Stimulated activated CD4-positive, alpha-beta T cell treated with anti-CD3 and anti-CD28 coated beads, TNF-alpha, amount 100 ng/mL, for 4 hours (primary cell): ENCODE measurements at places on chromosomes 12 and 14.

GRCh38 chr14:77355811-77356210, 21.1 kb downstream of the TMED8 start:
- no peak for DNase-seq

DNA sequence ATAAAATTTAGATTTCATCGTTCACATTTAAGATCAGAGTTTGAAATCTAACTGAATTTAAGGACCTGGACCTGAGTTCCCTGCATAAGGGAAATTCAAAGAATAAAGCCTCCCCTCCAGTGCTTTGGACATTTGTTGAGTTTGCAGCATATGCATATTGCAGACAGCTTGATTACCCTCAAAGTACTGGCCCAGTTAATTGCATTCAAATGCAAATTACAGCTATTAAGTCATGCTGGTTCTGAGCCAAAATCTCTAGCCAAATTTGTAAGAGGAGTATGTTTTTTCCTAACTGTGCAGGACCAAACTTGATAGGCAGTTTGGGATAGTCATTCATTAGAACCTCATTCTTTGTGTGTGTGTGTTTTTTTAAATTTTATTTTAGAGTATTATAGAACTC, 9.1 kb upstream of the KIF21A start:
- DNase-seq: no peak

DNA sequence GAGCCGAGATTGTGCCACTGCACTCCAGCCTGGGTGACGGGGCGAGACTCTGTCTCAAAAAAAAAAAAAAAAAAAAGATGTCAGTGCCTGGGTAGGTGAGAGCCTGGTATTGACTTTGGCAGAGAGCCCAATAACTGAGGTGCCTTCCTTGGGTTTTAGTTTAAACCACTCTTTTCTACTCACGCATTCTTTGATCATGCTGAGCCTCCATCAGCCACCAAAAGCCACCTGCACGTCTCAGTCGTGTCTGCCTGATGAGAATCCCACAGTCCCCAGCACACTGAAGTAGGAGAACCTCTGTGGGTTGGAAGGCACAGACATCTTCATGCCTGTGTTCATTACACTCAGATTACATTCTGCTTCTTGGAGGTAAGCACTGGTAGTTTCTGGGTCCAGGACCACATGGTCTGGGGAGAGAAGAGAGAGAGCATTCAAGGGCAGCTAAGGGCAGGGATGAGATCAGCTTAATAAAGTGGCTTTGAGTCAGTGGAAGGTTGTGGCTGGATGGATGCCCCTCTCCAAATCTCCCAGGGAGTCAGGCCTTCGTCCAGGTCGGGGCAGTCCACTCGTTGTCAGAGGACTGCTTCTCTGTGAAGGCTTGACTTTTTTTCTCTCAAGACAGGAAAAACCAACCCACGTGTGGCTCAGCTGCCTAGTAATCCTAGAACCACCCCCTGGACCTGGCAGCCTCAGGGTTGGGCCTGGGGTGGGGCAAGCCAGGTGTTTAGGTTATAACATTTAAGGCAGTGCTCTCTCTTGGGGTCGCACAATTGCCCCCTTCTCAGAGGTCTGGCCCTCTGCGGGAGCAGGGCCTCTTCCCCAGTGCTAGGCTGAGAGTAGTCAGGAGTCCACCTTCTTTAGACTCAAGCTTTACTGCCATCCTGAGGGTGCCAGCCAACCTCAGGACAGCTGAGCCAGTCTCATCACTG, 32.6 kb upstream of the MAX start:
- no peak for DNase-seq

DNA sequence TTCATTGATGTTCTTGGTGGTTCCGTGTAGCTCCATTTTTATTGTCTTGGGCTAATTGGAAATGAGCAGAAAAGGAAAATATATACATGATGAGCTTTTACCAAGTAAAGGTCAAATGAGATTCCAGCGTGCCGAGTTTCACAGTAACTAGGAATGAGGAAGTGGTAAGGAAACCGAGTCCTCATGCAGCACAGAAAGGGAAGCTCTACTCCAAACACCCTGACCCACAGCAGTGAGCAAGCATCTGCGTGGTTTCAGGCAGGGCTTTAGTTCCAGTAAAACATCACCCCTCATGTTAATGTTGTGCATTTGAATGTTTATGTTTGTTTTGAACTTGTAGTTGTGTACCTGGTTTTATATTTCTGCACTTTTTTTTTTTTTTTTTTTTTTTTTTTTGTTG, 208.0 kb downstream of the SLC41A2 start:
- DNase-seq: no peak

DNA sequence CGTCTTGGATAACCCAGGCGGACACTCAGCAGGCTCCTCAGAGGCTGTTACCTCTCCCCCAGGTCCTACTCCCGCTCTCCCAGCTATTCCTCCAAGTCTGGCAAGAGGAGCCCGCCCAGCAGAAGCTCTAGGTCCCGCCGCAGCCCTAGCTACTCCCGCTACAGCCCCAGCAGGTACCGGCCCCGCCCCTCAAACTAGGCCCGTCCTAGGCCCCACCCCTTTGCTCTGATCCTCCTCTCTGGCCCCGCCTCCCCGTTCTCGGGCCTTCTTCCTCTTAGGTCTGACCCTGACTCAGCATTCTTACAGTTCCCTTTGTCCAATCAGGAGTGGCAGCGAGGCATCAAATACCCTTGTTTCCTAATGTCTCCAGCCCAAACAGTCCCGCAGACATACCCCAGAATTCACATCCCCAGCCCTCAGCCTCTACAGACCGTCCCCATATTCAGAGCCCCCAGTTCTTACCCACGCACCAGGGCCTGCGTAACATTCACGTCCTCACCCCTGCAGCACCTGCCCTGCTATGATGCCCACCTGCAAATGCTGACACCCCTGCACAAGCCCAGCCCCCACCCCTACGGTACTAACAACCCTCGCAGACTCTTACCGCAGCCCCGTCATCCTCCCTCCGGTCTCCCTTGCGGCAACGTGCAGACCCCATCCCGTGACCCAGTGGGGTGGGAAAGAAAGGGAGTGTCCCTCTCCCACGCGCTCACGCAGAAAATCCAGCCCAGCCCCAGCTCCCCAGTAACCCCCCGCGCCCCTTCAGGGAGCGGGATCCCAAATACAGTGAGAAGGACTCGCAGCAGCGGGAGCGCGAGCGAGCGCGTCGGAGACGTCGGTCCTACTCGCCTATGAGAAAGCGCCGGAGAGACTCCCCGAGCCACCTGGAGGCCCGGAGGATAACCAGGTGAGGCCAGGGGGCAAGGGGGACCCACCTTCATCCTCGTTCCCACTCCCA, 25.0 kb upstream of the HSPB8 start:
- no peak for DNase-seq

GRCh38 chr14:100285021-100285912, 21.0 kb downstream of the SLC25A29 start:
- DNase-seq: peak; percentile 64

GRCh38 chr14:70884595-70885342, 22.5 kb upstream of the PCNX1 start:
- DNase-seq: no peak

GRCh38 chr14:76682367-76682766, 78.9 kb upstream of the VASH1 start:
- DNase-seq: no peak

DNA sequence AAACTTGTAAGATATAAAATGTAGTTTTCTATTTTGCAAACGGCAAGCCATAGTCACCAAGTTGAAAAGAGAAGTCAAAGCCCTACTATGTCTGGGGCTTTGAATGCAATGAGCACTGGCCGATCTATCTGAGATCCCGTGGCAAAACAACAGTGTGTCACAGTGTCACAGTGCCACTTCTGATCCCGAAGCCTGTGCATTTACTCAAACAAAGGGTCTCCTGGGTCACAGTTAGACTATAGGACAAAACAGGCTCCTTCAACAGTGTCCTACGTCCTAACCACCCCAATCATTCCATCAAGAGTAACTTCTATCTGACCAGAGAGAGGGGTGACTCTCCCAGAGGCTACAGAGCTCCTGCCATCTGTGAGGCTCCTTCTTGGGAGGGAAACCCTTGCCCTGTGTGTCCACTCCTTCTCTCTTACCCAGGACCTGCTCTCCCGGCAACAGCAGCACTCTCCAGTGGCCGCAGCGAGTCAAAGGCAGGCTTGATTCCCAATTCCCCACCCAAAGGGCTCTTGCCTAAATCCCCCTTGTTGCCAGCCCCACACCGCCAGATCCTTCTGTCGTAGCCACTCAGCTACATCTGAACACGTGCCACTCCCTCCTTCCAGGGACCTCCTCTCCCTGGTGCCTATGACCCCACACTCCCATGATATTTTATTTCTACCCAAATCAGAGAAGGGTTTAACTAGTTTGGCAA, 14.0 kb upstream of the SELPLG start:
- no peak for DNase-seq

DNA sequence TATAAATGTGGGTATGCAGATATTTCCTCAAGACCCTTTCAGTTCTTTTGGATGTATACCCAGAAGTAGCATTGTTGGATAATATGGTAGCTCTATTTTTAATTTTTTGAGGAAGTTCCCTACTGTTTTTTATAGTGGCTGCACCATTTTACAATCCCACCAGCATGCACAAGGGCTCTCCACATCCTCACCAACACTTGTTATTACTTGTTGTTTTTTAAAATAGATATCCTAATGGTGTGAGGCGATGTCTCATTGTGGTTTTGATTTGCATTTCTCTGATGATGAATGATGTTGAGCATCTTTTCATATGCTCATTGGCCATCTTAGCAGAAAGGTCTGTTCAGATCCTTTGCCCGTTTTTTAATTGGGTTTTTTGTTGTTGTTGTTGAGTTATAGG, 47.1 kb downstream of the DIP2B start:
- DNase-seq: no peak

DNA sequence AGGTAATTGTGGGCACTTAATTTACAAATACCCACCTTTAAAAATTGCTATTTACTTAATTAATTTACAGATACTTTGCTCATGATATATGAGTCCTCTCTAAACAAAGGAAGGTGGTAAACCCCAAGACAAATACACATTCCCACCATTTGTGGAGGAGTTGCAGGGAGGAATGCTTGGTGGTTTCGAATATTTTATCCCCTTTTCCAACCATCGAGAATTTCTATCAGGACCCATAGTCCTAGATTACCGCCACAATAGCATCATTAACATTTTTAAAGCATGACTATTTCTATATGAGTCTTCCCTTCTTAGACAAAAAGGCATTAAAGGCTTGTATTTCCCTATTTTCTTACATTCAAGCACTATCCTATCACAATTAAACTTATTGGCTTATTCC, 34.2 kb upstream of the PLEKHA5 start:
- no peak for DNase-seq

DNA sequence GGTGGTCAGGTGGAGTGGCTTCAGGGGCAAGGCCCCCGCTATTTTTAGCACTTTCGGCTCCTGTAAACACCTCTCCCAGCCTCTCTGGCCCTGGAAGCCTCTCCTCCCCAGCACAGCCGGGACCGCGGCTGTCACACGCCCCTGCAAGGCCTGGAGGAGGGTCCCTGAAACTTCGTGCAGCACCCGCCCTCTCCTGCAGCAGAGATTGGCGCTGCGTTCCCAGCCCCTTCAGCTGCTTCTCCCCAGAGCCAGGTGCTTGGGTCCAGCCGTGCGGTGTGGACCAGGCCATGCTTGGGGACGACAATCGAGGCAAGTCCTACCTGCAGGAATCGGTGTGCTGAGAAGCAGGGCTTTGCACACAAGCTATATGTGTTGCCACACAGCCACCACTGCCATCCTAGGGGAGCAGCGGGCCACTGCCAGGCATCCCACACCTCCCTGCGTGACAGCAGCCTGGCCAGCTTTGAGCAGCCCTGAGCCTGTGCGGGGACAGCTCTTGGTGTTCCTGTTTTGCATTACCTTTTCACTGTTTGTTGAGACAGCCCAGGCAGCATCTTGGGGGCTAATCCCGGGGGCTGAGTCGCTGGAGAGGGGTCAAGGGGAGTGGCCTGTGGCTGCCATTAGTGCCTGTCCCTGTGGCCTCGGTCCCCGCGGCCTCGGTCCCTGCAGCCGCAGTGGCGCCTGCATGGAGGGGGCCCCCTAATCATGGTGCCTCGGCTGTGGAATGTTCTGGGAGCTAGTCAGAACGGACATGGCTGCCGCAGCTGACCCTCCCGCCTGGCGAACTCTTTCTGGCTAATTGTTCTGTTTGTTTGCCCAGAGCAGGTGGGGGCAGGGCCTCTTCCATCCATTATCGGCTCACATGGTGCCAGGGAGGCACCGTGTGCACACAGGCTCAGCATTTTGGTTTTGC, 27.6 kb upstream of the TRAF3 start:
- no peak for DNase-seq

GRCh38 chr12:98228683-98229539, 286.5 kb upstream of the TMPO start:
- no peak for DNase-seq

DNA sequence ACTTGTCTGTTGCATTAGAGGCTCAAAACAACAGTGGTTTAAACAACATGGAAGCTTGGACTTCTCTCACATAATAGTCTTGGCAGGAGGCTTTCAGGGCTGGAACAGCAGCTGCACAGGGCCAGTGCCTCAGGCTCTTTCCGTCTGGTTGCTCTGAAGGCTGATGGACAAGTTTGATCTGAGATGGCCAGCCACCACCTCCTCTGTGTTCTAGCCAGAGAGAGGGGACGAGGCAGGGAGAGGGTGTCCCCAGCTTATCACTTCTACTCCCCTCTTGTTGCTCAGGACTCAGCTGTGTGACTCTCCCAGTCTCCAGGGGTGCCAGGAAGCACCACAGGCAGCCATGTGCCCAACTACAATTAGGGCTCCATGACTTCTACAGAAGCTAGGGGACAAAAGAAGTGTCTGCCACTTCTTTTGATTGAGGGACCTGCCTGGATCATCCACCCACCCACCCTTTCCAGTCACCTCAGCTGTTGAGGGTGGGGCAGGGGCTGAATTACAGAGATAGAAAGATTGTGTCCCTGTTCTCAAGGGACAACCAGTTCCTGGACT, 46.6 kb downstream of the SMIM41 start:
- no peak for DNase-seq

DNA sequence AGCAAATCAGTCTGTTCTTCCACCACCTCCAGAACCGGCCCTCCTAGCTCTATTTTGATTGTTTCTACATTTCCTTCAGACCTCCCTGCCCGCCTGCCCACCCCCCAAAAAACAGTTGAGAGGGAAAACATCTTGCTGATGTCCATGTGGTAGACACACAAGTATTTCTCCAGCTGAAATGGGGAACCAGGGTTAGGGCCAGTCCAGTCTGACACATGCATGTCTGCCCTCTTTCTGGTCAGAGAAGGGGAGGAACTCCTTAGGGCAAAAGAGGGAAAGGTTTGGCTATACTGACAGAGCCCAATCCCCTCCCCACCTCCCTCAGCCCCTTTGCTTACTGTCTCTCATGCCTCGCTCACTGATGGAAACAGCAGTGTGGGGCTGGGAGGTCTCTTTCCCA, 3.4 kb downstream of the CD9 start:
- DNase-seq: no peak
